EH (cell line): ENCODE measurements at places on chromosomes 13 and 19.

GRCh38 chr13:109707742-109708617, 78.4 kb downstream of the IRS2 start:
- DNase-seq, result no peak

GRCh38 chr19:31351855-31352195, 2.6 kb upstream of the TSHZ3 start:
- no peak for DNase-seq

GRCh38 chr13:26908126-26908525, 147.5 kb upstream of the GPR12 start:
- no peak for DNase-seq

- no peak for DNase-seq
These were observed 62.2 kb downstream of the CCNE1 start for GRCh38 chr19:29873801-29874575.

DNA sequence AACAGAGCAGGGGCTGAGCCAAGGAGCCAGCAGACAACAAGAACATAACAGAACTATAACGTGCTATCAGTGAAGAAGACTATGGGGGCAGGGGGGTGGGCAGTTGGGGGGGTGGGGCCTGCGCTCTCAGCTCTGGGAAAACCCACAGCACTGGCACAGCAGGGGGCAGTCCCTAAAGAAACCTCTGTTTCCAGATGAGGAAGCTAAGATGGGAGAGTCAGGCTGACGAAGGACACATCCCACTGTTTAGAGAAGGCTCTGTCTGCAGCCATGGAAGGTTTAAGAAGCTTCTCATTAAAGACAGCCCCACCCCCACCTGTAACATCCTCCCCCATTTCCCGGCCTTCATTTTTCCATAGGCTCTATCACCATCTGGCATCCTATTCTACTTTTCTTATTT, 7.1 kb upstream of the DOCK9 start:
- no peak for DNase-seq

GRCh38 chr13:102517959-102518358, 78.8 kb upstream of the TPP2 start:
- DNase-seq, result no peak

DNA sequence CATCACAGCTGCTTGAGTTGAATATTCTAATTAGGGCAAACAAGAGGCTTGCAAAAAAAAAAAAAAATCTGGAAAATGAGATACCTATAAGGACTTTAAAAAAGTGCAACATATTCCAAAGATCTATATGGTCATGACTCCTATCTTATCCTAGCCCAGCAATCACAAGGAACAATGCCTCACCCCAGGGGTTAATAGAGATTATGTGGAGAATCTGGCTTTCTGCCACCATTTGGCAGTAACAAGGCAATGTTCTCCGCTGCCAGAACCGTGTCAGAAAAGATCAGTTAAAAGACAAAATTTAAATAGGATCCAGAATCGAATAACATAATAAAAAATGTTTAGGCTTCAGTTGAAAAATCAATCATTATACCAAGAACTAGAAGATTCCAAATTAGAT, 1643.2 kb upstream of the PRR20A start:
- no peak for DNase-seq

- no peak for DNase-seq
These were observed at the start of gene MBOAT7 for GRCh38 chr19:54189145-54189734. MBOAT7 (minus strand) TSS chr19:54189580; CDS start chr19:54188508, 1,072 bp downstream.

GRCh38 chr19:7787141-7787540, 24.1 kb downstream of the CLEC4M start:
- no peak for DNase-seq

- no peak for DNase-seq
These were observed 647 bp upstream of the KLF12 start for GRCh38 chr13:74134777-74135325.

DNA sequence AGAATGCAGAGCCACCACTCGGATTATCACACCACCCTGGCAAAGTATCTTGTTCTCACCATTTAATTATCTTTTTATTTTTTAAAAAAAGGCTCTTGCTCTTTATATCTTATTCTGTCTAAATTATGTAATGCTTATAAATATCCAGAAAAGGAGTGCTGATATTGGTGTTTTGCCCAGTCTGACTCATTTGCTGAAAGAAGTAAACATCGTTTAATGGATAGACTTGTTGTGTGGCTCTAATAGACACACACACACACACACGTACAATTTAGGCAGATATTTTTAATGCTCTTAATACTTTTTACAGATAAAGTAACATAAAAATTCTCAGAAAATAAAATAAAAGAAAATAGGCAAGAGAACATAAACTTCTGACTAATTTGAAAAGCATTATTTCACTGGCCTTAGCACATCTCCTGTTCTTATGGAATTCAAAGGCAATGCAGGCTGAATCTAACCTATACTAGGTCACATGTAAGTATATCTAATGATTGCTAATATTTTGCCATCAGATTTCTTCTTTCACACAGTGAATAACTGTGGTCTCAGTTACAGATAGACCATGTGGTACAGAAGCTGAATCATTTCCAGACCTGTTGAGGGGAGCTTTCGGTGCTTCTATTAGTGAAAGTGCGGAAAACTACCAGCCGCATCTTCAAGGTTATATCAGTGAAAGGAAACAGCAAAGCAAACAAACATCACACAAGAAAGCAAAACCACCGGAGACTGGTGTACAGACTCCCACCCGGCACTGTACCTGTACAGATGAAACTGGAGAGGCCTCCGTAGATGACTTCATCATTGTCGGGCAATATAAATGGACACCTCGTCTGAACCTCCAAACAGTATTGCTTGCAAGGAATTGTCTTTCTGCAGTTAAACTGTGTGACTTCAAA, 642.1 kb upstream of the ARGLU1 start:
- DNase-seq, result no peak
